ENCODE measurements at places on chromosomes 1 and 21.

GRCh38 chr1:155188268-155188667 lies 14.6 kb downstream of the TRIM46 start:
- DNase-seq, result no peak

GRCh38 chr1:183279835-183280234 lies 93.8 kb downstream of the LAMC2 start:
- DNase-seq, result no peak

GRCh38 chr1:103171041-103171590 lies 62.8 kb upstream of the COL11A1 start:
- no peak for DNase-seq

GRCh38 chr1:222028676-222029075 lies 286.8 kb upstream of the DUSP10 start:
- DNase-seq, result no peak

- DNase-seq, result no peak
Observed at GRCh38 chr1:86787621-86788020, 83.2 kb downstream of the SH3GLB1 start.

DNA sequence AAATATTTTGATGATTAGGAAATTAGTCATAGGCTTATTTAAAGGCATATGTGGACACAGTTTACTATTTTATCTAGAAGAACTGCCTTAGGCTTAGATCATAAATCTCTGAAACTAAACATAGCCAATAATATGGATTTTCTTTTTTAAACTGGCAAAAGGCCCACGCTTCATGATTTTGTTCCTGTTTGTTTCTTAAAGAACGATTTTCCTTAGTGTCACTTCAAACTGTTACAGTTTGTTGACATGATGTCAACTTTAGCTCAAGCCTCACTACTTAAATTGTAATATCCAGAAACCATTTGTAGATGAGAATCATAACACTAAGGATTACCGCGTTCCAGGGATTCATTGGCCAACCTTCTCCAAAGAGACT lies 322.6 kb downstream of the HHIPL2 start:
- no peak for DNase-seq

DNA sequence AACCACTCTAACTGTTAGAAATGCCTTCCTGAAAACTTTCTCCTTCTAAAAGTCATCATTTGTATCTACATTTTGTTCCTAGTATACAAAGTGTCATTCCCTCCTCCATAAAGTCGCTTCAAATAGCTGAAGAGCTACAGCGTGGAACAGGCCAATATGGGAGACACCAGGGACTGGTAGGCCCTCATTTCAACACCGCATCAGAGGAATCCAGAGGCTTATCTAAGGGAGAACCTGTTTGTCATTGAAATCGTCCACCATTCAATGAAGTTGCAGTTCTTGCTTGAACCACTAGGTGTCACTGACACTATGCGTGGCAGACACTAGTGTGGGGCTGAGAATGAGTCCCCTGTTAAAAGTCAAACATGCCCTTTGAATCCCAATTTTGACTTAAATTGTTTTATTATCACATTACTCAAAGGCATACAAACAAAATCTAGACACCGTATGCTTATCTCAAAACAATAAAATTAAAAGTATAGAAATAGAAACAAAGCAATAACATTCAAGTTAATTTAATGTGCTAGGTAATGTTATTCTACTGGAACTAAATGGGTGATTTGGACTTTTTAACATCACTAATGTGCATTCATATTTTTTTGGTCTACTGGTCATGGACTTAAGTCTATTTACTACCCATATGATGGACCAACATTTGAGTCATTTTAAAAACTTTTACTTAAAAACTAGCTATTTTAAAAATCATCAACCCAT lies 182.3 kb downstream of the FCRL5 start:
- peak; percentile 56 for DNase-seq

DNA sequence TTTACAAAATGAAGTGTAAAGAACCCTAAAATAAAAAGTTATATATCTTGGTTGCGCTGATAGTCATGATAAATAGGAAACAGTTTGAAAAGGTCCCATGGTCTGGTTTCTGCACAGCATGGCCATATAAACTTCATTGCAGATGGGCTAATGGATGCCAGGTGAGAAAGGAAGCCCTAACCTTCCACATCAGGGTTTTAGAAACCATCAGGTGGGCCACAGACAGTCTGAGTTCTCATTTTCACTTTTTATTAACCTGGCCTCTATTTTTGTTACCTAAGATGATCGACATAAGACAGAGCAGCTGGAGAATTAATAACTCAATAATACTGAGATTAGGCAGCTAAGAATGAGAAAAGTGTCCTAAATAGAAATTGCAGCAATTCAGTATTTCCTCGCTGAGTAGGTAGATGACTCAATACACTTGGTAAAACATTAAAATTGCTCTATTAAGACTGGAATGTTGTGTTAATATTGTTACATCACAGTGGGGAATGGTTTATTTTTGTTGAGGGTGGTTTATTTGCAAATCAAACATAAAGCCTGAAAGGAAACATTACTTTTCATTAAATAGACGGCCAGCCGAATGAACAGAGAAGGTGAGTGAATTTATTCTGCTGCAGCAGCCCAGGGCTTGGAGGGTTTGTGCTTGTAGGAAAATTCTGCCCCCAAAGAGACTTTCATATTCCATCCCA lies 21.1 kb downstream of the C1orf21 start:
- DNase-seq, result no peak

- no peak for DNase-seq
Observed at GRCh38 chr1:113353580-113353979, 36.7 kb upstream of the MAGI3 start.

DNA sequence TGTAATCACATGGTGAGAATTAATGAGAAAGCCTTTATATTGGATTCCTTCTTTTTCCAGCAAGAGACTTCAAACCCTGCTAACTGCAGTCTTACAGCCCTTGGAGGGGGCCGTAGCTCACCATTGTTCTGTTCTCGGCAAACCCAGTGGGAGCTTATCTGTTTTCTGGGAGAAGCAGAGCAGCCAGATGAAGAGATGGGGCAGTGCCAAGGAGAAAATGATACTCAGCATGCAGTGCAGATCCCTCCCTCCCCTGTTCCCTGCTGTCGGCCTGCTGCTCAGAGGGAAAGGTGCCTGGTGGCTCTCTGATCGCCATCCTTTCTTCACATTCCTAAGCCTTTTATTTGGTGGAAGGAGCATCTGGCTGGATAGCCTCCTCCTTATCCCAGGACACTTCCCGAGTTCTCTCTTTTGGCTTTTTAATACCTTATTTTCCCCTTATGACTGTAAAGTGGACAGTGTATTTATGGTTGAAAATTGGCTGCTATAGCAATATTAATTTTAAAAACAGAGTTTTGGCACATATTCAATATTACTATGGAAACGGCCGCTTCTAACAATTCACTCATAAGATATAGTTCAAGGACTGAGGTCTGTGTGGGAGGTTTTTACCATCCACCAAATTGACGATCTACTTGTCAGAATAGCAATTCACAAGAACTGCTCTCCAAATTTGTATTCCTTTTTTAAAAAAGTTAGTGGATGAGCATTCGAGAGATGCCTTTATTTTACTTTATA lies 203.4 kb downstream of the CRB1 start:
- DNase-seq, result no peak

DNA sequence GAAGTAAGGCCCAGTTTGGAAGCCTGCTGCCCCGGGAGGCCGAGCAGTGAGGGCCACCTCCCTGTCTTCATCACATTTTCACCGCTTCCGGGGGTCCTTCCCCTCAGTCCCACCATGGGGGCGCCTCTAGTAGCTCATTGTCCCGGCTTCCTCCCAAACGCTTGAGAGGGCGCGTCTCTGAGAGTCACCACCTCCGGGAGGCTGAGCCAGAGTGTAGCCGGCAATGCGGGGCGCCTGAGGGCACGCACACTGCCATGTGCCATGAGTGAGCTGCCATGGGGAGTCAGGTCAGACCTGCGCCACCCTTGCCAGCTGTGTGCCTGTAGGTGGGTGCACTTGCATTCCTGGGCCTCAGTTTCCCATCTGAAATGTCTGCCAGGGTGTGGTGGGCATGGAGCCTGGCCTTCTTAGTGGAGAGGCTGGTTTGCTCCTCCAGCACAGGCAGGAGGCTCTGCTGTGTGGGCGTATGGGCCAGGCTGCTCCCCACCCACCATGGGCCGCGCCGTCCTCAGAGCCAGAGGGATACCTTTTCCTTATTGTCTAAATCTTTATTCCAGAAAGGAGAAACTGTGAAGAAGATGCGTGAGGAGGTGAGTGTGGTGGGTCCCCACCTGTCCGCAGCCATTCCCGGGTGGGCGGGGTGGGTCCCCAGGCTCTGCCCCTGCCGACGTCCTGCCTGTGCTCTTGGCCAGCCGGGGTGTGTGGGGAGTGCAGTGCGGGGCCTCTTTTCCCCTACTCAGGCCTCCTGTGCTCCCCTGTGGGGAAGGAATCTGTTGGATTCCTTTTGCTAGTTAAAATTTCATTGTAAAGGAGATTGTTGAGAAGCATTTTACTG lies 81.3 kb upstream of the COL6A1 start:
- no peak for DNase-seq

DNA sequence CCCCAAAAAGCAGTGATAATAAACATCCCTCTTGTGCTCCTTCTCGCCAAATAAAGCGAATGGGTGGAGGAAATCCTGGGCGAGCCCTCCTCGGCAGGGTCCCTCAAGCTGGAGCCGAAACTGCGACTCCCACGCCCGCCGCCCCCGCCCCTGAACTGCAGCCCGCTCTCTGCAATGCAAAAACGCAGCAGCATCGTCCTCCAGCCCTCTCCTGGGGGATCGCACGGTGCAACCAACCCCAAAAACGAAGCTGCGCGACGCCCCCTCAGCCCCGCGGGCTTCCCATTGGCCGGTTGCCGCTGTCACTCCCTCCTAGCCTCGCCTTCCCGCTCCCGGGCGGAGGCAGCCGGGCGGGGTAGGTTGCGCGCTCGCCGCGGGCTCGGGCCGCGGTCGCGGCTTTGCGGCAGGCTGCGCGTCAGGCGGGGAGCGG lies at the start of gene TMCC2:
Gene TMCC2 (plus strand): TSS at position 363 of the 430 bp plus-strand sequence. CDS start 619 bp downstream, outside the sequence.
- peak; percentile 79 for DNase-seq

DNA sequence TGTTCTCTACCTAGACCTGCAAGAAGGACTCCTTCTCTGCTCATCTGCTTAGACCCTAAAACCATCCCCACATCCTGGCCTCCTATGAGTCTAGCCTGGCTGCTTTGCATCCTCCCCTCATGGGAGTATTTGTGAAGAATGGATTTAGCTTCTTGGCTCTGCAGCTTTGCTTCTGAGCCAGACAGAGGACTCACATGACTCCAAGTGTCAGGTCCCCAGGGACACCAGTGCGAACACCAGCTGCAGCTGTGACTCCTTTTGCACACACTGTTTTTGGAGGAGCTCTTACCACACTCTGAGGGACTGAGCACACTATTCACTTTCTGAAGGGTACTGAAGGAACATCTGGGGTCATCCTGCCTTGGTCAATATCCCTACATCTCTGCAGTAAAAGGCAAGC lies 131.8 kb upstream of the SGIP1 start:
- no peak for DNase-seq

DNA sequence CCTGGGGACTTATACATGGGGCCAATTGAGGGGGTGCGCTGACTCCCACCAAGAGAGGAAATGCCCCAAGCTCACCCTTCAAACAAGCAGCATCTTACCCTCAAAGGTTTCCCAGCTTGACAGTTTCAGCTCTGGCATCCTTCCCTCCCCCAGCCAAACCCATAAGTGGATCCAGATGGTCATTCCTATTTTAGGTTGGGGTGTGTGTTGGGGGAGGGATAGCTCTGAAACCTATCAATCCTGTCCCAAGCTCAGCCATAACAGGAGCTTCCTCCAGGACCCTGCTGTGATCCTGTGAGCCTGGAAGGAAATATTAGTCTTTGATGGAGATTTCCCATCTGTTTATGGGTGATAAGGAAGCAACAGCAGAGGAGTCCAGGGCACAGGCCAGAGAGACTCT lies 3.4 kb upstream of the TMEM222 start:
- DNase-seq, result no peak

DNA sequence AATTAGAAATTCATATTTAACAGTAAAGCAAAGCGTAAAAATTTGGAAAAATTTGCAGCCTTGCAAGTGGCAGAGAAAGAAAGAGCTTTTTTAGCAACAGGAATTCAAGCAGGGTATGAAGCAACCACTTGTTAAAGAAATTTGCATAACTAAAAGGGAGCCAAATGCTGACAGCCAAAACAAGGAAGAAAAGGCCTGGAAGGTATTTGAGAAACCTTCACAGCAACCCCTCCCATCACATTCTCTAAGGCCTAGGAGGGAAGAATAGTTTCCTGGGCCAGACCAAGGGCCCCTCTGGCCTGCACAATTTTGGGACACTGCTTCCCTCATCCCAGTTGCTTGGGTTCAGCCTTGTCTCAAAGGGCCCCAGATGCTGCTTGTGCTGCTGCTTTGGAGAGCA lies 672.4 kb upstream of the TMPRSS15 start:
- DNase-seq, result no peak

DNA sequence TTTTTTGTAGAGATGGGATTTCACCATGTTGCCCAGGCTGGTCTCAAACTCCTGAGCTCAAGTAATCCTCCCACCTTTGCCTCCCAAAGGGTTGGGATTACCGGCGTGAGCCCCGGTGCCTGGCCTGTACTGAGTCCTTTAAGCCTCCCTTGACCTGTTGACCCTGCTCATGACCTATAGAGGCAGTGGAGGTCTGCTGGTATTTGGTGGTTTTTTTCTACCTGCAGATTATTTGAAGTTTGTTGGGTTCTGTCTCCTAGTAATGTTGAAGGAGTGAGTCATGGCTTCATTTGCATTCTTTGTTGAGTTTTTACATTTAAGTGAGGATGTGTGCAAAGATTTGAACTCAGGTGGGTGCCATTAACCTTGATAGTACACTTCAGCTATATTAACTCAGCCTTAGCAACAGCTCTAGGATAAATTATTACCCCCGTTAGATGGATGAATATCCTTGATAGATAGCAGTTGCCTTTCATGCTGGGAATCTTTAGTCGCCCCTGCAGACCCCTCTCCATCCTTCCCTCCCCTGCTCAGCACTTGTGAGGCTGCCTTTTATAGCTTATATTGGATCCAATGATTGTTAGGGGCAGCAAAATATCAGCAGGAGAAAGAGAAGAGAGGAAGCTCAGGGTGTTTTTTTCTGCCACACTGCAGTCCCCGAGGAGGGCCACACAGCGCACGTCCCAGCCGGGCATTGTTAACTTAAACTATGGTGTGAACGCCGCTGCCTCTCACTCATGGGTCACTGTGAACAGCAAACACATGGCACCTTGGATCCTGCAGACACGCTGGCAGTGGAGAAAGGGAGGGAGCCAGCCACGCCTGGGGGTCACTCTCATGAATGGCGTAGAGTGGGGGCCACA lies 14.9 kb upstream of the NPPB start:
- no peak for DNase-seq

- peak; percentile 65 for DNase-seq
Observed at GRCh38 chr1:172117800-172118199, 276.5 kb downstream of the DNM3 start.
